Prostate gland (tissue), 2 donors: ENCODE measurements at places on chromosomes 3 and 15.

DNA sequence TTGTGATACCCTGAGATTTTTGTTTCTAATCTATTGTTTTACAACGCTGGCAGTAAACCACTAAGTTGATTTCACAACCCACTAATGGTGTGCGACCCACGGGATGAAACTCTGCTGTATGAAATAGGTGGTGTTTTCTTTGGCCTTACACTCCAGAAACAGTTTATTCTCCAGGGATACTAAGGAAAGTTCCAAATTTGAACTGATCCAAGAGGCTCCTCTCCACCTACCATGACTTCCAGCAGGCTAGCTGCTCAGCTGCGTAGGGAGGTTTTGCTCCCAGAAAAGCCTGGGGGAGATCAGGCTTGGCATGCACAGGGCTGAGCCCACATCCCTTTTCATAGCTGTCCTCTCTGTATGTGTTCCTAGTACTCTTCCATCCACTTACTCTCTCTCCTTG lies 71.5 kb downstream of the FAM174B start:
- no peak for DNase-seq

DNA sequence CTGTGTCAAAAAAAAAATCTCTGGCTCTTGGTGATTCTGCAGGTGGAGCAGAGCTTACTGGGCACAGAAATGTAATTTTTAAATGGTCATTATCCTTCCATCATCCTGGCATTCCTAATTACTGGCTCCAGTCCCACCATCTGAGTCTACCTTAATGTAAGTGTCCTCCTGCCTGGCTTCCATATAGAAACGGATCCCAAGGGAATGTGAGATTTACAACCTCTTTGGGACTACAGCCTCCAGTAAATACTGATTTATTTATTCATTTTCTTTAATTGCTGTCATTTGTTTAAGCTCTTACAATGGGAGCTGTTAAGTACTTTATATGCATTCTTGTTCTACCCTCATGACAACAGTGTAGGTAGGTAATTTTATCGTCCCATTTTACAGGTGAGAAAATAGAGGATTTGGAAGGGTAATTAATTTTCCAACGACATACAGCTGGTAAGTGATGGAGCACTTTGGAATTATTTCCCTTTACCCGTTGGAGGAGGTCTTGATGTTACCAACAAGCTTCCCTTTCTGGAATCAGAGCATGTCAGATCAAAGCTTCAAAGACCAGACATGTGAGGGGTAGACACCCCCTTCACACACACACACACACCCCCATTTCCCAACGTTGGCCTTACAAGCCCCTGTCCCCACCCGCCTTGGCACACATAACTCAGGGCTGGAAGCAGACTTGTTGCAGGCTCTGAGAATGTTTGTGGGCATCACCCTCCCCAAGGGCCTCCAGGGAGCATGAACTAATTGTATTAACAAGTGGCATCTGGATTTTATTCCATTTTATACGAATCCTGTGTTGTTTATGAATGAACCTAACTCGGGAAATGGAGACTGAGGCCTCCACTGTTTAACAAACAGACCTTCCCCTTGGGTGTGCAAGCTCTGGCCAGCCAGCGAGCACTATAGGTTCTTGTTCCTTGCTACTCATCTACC lies 116.9 kb downstream of the ALDH1A2 start:
- DNase-seq, result no peak

GRCh38 chr3:117885011-117885441 lies 1149.6 kb downstream of the IGSF11 start:
- no peak for DNase-seq

DNA sequence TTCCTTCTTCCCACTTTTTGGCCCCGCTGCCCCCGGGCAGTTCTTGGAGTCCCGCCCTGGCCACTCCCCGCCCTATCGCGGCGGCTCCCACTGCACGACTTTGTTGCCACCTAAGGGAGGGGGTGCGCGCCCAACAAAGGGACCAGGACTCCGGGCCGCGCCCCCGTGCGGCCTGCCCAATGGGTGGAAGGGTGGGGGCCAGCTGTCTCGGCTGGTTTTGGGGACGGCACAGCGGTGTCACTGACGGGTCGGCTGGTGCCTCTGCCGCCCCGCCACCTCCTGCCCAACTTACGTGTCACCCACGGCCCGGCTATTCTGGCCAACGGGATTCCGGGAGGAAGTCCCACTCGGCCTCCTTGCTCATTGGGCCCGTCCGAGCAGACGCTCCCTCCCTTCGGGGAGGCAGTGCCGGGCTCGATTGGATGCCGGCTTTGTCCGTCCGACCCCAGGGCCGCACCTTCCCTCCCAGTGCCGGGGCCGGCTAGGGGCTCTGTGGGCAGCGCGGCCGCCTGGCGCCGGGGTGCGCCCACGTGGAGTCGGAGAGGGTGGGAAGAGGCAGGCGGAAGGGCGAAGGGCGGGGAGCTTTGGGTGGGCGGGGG lies at the start of gene GOLIM4:
Gene GOLIM4, minus strand, starts transcription at position 314 of the 599 bp plus-strand sequence. CDS start 639 bp downstream, outside the sequence.
- peak; percentile 94 for DNase-seq

- DNase-seq, result peak; percentile 49
Measured at GRCh38 chr3:61894988-61895935, 333.9 kb downstream of the PTPRG start.

- peak; percentile 58 for DNase-seq
Measured at GRCh38 chr3:169085827-169086226, 577.7 kb downstream of the MECOM start.

DNA sequence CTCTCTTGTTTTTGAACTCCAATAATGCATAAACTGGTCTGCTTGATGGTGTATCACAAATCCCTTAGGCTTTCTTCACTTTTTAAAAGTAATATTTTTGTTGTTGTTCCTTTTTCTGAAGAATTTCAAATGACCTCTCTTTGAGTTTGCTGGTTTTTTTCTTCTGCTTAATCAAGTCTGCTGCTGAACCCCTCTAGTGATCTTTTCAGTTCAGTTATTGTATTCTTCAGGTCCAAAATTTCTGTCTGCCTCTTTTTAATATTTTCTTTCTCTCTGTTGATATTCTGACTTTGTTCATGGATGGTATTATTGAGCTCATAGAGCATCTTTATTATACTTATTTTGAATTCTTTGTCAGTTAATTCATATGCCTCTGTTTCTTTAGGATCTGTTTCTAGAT lies 21.8 kb upstream of the CEP152 start:
- no peak for DNase-seq

DNA sequence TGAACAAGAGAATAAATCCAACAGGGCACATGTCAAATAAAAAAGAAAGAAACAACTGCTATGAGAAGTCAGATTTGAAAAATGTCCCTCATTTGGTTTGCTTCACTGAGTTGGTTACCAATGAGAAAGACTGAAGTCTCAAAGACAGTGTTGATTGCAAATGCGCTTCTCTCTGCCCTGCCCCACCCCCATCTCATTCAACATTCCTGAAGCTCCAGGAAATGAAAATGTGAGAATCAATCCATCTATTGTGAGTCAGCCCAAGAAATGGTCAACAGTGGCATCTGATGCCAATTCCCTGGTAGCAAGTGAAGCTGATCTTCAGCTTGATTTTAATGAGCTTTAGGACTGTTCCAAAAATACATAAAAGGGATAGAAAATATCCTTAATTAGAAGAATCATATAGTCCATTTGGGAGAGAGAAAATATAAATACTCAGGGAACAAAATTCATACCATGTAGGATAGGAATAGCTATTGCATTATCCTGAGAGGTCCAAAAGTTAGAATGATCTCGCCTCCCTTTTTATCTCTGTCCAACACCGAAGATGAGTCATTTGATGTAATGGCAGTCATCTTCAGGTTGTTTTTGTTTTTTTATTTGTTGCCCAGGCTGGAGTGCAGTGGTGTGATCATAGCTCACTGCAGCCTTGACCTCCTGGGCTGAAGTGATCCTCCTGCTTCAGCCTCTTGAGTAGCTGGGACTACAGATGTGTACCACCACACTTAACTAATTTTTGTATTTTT lies 200.3 kb upstream of the UMPS start:
- DNase-seq, result no peak

GRCh38 chr3:192216067-192216466 lies 511.3 kb downstream of the FGF12 start:
- DNase-seq, result no peak

DNA sequence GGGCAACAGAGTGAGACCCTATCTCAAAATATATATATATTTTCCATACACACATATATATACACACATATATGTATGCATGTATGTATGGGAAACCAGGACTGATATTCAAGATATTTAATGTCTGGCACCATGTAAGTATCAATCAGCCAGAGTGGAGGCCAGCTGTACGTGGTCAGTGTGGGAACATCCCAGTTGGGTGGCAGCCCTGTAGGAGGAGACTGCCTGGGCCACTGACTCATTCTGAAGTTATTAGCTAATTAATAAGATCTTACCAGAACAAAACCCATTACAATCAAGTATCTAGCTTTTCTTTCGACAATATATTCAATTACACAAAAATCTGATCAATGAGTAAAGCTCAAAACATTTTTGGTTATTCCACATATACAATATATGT lies 85.1 kb upstream of the OCA2 start:
- DNase-seq, result no peak

GRCh38 chr3:136276049-136276755 lies 26.1 kb downstream of the PCCB start:
- no peak for DNase-seq
